Hematopoietic multipotent progenitor cell treated with erythropoietin and hydrocortisone succinate and interleukin-3 and kit ligand, for 4 days (in vitro differentiated cells): ENCODE measurements at places on chromosomes 3 and 15.

GRCh38 chr3:194240766-194241165 is 104.8 kb downstream of the HES1 start:
- no peak for DNase-seq

- no peak for DNase-seq
Observed at GRCh38 chr3:165505657-165506056, 309.5 kb upstream of the SLITRK3 start.

- no peak for DNase-seq
Observed at GRCh38 chr3:179402963-179403362, 48.3 kb downstream of the GNB4 start.

DNA sequence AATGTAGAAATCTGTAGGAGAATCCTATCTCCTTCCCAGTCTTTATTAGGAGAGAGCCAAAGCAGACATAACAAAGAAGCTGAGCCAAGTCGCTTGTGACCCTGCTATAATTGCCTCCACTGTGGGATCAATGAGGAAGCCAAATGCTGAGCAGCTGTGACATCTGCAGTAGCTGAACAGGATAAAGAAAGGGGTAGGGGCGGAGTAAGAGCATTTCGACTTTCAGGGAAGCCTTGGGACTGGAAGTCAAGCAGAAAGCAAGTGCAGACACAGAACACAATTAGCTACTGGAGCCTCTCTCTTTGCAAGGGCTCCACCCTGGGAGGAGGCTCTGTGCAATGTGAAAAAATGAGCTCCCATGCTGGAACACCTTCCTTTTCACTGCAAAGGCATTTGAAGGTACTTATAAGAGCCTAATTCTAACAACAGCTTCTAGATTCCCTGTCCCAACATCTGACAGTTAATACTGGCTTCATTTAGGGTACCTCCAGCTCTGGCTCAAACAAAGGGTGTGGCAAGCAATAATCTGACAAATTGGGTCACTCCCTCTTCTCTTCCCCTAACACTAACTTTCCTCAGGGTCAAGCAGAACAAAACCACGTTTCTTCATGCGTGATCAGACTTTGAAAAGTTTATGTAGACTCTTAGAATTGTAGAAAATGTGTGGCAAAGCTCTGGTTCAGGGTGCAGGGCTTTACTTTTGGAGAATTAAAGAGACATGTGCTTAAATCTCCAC is 166.4 kb downstream of the CADPS start:
- no peak for DNase-seq

GRCh38 chr15:88704791-88705768 is 66.3 kb downstream of the ISG20 start:
- DNase-seq: peak; percentile 7

DNA sequence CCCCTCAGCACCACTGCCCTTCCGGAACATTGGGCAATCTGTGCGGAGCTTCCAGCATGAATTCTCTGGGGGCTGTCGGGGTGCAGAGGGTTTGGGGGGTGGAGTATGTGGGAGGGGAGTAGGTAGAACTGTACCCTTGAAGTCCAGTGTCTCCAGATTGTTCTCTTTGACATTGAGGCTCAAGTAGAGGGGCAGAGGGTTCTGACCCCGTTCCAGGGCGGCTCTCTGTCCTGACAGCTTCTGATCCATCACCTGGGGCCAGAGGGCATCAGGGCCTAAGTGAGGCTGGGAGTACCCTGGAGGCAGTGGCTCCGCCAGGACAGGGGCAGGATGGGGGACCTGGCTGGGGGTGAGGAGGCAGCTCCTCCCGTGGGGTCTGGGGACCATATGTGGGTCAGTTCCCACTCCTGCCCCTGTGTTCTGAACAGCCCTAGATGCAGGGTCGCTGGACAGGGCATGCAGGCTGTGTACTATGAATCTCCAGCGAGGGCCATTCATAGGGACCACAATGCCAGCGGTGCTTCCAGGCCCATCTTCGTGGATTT is 22.1 kb downstream of the PLA2G4D start:
- no peak for DNase-seq

- DNase-seq: no peak
Observed at GRCh38 chr3:110608566-110608965, 463.1 kb upstream of the NECTIN3 start.

DNA sequence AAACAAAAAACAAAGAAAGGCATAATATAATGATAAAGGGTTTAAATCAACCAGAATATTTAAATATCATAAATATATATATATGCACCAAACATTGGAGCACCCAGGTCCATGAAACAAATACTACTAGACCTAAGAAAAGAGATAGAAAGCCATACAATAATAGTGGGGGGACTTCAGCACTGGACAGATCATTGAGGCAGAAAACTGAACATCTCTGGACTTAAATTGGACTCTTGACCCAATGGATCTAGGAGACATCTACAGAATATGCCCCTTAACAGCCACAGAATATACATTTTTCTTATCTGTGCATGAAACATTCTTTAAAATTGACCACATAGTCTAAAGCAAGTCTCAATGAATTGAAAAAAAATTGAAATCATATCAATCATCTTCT is 48.7 kb upstream of the CD96 start:
- DNase-seq: no peak

DNA sequence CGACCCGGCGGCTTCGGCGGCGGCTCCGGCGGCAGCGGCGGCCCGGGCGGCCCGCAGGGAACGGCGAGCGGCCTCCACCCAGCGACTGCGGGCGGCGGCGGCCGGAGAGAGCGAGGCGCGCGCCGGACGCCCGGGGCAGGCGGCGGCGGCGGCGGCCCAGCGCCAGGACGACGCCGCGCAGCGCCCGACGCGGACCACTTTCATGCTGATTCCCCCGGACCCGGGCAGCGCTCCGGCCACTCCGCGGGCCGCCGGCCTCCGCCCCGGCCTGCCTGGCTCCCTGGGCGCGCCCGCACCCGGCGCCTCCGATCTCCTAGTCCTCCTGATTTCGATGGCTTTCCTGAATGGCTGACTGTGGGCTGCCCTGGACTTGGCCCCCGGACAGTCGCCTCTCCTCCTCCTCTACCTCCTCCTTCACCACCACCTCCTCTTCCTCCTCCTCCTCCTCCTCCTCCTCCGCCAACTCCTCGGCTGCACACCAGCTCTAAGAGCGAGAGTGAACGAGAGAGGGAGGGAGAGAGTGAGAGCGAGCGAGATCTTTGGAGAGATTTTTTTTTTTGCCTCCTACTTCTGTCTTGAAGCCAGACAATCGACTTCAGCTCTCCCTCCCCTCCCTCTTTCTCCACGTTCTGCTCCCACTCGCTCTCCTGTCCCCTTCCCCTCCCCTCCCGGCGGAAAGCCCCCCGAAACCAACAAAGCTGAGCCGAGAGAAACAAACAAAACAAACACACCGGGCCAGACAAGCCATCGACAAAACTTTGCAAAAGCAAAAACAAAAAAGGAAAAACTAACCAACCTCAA is 844 bp downstream of the NR2F2 start:
- no peak for DNase-seq

GRCh38 chr15:68231102-68231818 is 1.7 kb upstream of the CLN6 start:
- no peak for DNase-seq

DNA sequence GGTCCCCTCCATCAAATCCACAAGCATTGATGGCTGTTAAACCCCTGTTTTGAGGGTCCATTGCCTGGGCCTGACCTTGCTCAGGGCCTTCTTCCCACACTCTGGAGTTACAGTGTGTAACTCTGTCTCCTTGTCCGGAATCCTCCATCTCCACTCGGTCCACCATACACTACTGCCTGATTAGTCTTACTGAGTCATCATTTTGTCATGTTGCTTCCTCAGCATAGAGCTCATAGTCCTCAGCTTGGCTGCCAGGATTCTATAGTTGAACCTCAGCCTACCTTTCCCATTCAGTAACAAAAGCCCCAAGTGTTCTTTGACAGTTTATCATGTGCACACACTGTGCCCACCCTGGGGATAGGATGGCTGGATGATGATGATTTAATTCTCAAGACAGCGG is 113.0 kb downstream of the PDE8A start:
- no peak for DNase-seq

GRCh38 chr3:135172191-135172869 is 377.3 kb downstream of the EPHB1 start:
- DNase-seq: no peak

- no peak for DNase-seq
Observed at GRCh38 chr3:196896229-196896628, 28.5 kb downstream of the SENP5 start.

- DNase-seq: no peak
Observed at GRCh38 chr3:126347543-126348161, 9.6 kb downstream of the KLF15 start.

- peak; percentile 43 for DNase-seq
Observed at GRCh38 chr3:117719316-117719926, 1009.8 kb downstream of the TUSC7 start.

GRCh38 chr3:186024210-186024609 is 84.7 kb downstream of the ETV5 start:
- no peak for DNase-seq

DNA sequence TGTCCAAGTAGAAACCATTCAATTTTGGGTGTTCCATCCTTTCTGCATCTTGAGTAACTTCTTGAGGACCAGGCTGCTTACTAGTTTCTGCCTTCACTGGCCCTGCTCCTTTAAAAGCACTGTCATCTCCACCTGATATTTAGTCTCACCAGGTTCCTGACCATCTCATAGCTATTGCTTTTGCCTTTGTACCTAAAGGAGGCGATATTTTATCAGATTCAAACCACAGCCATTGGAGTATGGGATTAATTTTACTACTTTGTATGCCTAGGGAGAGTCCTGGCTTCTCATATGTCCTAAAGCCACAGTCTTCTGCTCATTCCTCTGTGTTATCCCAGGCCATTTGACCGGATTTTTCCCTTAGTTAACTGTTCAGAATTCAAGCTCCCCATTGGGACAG is 51.8 kb upstream of the RFX7 start:
- no peak for DNase-seq
